Muscle of arm (tissue), 14 donors: ENCODE measurements at places on chromosomes 3 and 15.
A peak's percentile ranks its signal among the peaks of the same experiment; 100 is the strongest.

GRCh38 chr3:13543253-13543652 lies 5.7 kb upstream of the FBLN2 start:
- peak; percentile 53 for DNase-seq

DNA sequence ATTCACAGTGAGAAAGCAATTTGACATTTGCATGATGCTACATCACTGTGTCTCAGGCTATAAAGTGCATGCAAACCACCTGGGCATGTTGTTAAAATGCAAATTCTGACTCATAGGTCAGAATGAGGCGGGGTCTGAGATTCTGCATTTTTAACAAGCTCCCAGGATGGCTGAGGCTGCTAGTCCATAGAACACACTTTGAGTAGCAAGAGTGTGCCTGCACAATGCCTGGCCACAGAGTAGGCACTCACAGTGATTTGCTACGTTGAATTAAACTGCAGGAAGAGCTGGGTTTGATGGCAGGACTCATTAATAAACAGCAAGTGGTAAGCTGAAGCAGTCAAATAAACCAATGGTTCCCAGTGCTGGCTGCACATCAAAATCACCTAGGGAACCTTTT lies 48.1 kb downstream of the NTRK3 start:
- no peak for DNase-seq

DNA sequence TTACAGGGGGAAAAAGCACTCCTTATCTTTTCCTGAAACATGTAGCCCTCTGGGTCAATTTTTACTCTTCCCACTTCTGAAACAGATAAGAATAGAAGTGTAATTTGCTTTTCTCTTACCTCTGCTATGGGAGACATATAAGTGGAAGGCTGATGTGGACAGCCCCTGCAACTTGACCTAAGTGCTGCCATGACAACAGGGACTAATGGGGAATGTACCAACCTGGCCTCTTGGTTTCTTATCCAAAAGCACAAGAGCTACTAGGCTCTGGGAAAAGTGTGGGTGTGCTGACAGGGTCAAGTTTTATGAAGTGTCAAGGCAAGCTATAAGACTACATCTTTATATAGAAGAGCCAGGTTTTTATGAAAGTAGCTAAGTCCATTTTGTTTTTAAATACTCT lies 1246.5 kb downstream of the OTOL1 start:
- DNase-seq = no peak

DNA sequence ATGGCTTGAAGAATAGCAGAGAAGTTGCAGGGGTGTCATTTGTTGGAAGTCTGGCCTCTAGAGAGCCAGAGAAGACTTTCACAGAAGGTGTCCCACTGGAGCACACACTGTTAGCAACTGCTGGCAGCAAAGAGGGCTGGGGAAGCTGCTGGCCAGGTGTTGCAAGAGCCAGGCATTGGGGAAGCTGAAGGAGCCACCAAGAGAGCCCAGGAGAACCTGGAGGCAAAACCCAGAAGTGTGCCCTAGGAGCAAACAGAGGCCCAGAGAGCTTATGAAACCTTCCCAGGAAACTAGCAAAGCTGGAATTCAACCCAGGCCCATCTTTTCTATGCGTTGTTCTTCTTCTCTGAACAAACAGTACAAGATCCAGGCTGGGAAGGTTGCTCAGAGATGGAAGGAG lies 132.7 kb upstream of the TRIM42 start:
- no peak for DNase-seq

- DNase-seq = no peak
These were observed 6.6 kb downstream of the XYLB start for GRCh38 chr3:38353151-38353550.

- no peak for DNase-seq
These were observed 118.1 kb downstream of the LRRK1 start for GRCh38 chr15:101037090-101037830.

DNA sequence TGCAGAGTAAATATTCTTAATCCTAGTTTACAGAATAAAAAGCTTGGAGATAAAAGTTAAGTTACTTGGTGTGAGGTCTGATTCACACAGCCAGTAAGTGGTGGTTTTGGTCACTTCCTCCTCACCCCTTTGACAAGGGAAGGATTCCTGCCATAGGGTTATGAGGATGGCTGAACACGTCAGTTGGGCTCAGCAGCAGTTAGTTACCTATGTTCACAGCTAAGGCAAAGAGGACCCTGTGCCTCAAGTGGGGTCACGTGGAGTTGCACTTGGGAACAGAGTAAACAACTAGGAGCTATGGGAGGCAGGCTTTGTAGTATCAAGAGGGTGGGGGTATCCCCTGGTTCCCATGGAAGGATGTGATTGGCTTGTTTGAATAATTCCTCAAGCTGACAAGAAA lies 232.2 kb downstream of the UBE2E2 start:
- DNase-seq = no peak

DNA sequence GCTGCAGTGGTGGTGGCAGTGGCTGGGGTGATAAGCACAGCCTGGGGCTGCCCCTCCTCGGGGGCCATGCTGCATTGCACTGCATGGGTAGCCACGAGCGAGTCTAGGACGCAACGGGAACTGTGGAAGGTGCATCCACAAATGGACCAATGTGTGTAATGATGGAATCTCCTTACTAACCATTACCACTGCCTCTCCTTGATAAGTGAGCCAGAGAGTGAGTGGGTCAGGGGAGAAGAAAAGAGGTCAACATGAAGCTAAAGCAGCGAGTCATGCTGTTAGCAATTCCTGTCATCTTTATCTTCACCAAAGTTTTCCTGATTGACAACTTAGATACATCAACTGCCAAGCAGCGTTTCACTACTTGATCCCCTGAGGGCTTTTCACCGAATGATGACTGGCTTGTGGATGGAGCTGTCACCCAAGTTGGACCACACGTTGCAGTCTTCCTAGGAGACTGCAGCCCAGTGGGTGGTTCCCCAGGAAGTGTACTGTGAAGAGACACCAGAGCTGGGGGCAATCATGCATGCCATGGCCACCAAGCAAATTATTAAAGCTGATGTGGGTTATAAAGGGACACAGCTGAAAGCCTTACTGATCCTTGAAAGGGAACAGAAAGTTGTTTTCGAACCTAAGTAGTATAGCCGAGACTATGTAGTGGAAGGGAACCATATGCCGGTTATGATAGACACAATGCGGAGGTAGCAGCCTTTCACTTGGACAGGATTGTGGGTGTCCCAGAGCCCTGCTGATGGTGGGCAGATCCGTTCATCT lies 20.6 kb downstream of the SAMD7 start:
- no peak for DNase-seq

- DNase-seq = no peak
These were observed 10.3 kb upstream of the CD47 start for GRCh38 chr3:108100906-108101660.

DNA sequence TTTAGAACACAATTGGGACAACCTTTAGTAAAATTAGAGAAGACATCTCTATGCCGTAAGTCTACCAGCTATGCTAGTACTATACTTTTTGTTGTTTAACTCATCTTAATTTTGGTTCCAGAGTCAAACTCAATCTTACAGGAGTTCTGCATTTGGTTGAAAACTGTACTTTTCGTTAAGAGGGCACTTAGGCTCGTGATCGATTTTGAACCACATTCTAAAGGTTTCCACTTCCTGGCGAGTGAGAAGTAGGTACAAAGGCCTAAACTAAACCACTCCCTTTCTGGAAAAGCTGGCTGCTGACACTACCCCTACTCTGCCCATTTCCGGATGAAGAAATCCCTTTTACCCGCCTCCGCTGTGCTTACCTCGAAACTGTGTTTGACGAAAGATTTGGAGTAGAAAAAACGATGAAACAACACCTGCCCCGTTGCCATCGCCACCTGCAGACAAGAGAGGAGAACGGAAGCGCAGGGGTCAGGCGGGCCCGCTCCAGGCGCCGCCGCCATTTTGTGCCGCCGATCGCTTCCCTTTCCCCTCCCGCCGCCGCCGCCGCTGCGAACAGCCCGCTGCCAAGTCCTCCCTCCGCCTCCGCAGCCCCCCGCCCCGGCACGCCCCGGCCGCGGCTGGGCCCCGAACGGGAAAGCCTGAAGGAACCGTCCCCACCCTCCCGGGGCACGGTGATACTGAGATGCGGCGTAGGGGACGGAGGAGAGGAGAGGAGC lies 748 bp downstream of the CCNL1 start:
- DNase-seq = peak; percentile 55

- DNase-seq = no peak
These were observed 20.0 kb upstream of the OSBPL11 start for GRCh38 chr3:125615256-125615655.

- DNase-seq = no peak
These were observed 89.7 kb upstream of the GK5 start for GRCh38 chr3:142315083-142315482.

DNA sequence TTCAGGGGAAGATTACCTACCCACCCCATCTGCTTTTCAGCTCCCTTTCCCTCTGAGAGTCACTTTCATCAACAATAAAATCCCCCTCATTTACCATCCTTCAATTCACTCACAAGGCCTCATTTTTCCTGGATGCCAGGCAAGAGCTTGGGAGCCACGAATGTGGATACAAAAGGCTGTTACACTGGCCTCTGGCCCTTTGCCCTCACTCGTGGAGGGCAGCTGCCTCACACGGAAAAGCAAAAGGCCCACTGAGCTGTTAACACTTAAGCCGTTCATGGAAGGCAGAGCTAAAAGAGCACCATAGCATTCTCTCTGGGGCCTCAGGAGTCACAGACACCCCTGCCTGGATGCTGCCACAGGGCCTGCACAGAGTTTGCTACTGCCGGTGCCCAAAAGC lies 102.4 kb upstream of the TUSC7 start:
- DNase-seq = no peak

- no peak for DNase-seq
These were observed 4.2 kb upstream of the TRAT1 start for GRCh38 chr3:108818404-108818803.

GRCh38 chr15:40016224-40016865 lies 22.6 kb downstream of the SRP14 start:
- no peak for DNase-seq

DNA sequence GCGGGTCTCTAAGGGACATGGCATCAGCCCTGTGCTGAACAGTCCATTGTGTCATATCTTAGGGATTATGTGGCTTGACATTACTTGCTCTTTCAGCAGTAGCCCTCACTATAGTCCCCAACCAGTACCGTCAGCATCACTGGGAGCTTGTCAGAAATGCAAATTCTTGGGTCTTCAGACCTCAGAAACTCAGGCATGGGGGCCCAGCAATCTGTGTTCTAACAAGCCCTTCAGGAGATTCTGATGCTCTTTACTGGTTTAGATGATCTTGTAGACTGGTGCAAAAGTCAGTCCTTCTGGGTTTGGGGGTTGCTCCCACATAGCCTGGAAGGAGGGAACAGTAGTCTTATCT lies 39.0 kb upstream of the TRAK1 start:
- DNase-seq = no peak

GRCh38 chr3:159660901-159661300 lies 327.7 kb upstream of the IL12A start:
- no peak for DNase-seq

DNA sequence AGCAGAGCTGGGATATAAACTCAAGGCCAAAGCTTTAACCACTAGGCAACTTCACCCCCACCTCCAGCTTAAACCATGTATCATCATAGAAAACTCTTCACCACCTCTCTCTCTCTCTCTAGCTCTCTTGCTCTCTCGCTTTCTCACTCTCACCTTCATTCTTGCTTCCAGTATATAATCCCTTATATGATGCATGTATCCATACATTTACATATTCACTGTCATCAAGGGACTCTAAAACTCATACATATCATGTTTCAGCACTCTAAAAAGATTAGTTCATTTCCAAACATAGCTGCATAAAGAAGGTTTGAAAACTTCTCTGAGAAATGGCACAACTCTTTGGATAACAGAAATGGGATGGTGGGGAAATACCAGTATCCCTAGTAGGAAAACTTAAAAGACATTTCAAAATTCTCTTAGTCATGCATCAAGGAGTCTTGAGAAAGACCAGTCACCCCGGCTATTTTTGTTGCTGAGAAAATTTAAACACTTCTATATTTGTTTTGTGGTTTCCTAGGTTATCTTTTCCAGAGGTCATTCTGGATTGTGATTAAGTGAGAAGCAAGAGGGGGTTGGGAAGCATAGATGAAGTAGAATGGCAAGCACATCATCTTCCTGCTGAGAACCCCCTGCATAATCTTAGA lies 447.8 kb upstream of the THBS1 start:
- DNase-seq = no peak

GRCh38 chr3:88930611-88931010 lies 176.8 kb upstream of the EPHA3 start:
- DNase-seq = no peak

DNA sequence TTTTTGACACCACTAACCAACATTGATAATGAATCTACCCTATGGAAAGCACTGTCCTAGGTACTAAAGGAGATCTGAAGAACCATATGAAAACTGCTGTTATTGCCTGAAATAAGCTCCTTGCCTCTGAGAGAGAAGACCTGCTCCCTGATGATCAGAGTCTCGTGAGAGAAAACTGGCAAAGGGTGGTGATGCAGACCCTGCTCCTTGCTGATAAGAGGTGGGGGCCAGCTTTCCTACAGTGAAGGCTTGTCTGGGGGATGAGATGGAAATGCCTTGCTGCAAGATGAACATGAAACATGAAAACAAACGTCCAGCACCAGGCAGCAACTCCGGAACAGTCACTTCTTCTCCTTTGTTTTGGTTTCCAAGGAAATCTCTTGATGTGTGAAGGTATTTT lies 31.9 kb downstream of the RASGRP1 start:
- no peak for DNase-seq

GRCh38 chr15:77622209-77622933 lies 10.3 kb downstream of the LINGO1 start:
- DNase-seq = no peak

GRCh38 chr3:42572278-42572677 lies 9.5 kb downstream of the SEC22C start:
- DNase-seq = no peak

- no peak for DNase-seq
These were observed 76.7 kb downstream of the LHFPL4 start for GRCh38 chr3:9476935-9477334.

DNA sequence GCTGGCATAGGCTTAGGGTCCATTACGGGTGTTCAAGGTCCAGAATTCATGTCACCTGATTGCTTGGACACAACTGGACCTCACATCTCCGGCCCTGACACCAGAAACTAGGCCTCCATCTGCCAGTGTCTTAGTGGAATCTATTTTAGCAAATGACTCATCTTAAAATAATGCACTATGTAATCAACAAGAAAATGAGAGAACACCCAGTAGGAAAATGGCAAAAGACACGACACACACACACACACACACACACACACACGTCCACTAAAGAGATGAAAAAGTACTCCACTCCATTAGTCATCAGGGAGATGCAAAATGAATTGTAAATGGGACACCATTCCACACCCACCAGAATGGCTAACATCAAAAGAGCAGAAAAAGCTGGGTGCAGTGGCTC lies 11.2 kb downstream of the APBA2 start:
- no peak for DNase-seq

GRCh38 chr3:57152151-57153143 lies 12.7 kb downstream of the IL17RD start:
- DNase-seq = peak; percentile 62

GRCh38 chr15:62841269-62841628 lies 201.3 kb upstream of the TPM1 start:
- no peak for DNase-seq

GRCh38 chr3:24476871-24477656 lies 17.6 kb downstream of the THRB start:
- DNase-seq = no peak
